ENCODE measurements at places on chromosomes 16 and 17.
A peak's percentile ranks its signal among the peaks of the same experiment; 100 is the strongest.

- DNase-seq: no peak
Measured at GRCh38 chr17:74964246-74964761, 8.3 kb downstream of the HID1 start.

GRCh38 chr17:49646391-49647255 lies 31.3 kb downstream of the SPOP start:
- DNase-seq: peak; percentile 36

DNA sequence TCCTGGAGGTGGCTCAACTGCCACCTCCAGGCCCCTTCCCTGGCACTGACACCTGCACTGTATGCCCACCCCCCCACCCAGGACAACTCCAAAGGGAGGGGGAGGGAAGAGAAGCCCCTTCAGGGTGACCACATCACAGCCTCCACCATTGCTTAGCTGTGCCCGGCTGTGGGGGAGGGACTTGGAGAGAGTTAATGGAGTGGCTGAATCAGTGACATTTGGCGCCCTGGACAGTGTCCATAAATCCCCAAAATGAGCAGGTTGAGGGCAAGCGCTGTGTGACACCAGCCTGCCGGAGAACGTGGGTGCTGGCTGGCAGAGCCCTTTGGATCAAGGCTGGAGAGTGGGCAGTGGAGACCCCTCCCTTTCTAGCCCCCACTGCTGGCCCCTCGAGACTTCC lies 883 bp downstream of the USH1G start:
- no peak for DNase-seq

DNA sequence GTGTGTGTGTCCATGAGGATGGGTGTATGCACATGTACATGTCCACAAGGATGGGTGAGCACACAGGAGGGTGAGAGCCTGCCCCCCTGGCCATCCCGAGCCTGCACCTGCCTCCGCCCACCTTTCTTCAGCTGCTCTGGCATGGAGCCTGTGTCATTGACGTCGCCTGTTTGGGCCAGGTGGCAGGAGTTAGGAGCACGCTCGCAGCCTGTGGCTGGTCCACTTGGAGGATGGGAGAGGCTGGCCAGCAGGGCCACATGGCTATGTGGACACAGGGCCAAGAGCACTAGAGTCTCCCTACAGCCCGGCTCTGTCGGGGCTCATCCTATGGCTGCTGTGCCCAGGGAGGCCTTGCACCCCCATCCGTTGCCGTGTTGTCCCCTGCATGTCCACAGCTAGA lies 21.4 kb downstream of the BAHCC1 start:
- no peak for DNase-seq

DNA sequence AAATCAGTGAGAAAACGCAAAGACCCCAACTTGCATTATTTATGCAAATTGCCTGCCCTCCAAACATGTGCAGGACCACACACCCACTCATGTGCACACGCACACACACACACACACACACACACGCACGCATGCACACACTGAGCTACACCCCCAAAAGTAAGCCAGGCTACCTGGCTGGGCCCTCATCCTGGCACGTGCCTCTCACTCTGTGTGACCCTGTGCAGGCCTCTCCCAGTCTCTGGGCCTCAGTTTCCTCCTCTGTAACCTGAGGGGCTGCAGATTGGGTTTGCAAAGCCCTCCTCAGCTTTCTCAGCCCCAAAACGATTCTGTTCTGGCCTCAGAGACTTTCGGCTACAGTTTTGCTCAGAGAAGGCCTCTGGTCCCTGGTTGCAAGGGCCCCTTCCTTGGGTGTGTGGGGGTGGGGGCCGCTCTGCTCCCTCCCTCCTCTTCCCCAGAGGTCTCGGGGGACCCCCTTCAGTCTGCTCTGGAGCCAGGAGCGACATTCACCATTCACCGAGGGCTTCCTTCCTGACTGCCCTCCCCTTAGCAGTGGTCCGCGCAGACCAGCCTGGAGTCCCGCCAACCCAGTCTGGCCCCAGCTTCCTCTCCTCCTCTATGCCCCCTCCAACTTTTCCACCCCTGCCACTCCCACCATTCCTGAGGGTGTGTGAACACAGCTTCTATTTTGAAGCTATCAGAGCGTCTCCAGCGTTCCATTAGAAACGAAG lies 5.4 kb upstream of the PIK3R6 start:
- no peak for DNase-seq

- no peak for DNase-seq
Measured at GRCh38 chr17:61064087-61064951, 335.3 kb upstream of the TBX2 start.

DNA sequence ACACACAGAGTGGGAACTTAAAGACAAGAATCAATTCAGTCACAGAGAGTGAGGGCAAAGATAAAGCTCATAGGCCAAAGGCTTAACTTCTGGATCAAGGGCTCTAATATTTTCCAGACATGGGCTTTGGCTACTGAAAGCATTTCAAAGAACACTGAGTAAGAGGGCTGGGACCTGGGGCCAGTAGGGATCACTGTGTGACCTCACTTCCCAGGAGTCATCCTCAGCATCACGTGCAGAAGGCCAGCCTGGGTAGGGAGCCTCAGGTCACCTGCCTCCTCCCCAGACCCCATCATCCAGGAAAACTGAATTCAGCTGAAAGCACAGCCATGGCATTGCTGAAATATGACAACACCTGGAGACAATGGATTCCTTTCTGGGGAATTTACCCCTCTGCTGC lies 163.5 kb downstream of the RAB11FIP4 start:
- DNase-seq: no peak

DNA sequence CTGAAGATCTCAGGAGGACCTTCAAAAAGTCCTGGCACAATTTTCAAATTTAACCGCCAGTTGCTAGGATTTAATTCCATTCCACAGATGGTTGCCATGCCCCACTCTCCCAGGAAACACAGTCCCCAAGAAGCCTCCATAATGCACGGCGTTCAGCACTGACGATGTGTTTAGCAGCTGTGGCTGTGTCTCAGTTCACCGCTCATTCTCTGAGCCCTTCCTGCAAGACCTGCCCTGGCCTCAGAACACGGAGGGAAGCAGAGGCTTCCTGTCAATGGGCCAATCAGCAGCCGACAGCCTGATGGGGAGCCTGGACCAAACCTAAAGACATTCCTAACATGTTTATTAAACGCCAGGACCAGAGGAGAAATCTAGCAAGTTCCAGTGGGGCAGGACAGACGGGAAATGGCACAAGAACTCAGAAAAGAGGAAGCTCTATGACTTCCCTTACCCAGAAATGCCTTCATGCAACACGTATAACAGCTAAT lies 4.9 kb downstream of the MYLK3 start:
- DNase-seq: peak; percentile 11

DNA sequence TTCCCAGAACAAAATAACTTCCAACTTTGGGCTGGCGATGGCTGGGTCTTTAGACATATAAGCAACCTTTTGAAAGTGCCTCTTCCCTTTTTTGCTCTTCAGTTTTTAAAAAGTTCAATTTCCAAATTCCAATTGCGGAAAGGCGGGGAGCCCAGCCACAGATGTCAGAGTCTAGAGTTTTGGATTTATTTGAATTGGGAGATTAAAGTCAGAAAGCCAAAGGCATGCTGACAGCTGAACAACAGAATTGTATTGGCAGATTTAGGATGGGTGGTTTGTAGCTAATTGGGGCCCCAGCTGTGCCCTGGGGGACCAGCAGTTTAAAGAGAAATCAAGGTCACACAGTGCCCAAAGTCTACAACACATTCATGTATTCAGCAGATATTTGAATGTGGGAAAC lies 10.5 kb downstream of the YPEL2 start:
- no peak for DNase-seq

All from fibroblast of skin of left quadriceps (primary cell).